ENCODE measurements at places on chromosomes 2 and 18.

GRCh38 chr2:143183804-143184463 is 54.7 kb downstream of the ARHGAP15 start:
- no peak for DNase-seq

DNA sequence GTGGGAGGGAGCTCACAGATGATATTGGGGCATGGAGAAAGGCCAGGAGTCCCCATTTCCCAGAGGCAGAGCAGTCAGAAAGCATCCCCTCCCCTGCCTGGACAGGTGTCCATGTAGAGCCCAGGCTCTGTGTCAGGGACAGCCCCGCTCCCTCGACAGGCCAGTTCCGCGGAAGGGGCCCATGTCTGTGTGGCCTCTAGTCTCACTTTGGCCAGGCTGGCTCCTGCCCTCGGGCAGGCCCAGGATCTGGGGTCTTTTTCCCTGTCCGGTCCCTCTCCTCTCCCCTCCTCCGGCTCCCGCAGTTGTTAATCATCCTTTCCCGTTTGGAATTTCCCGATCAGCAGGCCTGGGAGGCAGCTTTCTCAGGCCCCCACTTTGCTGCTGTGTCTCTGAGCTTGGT is 20.4 kb upstream of the PDIA6 start:
- DNase-seq, result no peak

DNA sequence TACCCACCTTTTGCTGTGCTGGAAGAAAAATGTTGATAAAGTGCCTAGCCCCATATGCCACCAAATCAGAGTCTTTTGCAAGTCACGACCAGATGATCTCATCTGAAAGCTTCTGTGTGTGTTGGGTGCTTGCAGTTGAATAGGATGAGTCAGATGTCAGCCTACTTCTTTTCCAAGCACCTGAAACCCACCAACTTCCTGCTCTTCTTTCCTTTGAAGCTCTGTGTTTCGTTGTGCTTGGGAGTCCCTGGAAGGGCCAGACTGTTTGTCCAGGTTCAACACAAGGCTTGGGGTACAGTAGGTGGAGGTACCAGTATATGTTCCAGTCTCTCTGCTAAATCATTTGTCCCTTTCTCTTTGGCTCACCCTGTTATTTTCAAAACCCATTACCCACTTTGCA is 36.8 kb upstream of the LCLAT1 start:
- DNase-seq, result no peak

- no peak for DNase-seq
Measured at GRCh38 chr2:238821391-238821790, 26.5 kb upstream of the TWIST2 start.

GRCh38 chr2:222360997-222361396 is 62.2 kb upstream of the PAX3 start:
- DNase-seq, result no peak

GRCh38 chr2:162821176-162821575 is 17.4 kb downstream of the KCNH7 start:
- no peak for DNase-seq

DNA sequence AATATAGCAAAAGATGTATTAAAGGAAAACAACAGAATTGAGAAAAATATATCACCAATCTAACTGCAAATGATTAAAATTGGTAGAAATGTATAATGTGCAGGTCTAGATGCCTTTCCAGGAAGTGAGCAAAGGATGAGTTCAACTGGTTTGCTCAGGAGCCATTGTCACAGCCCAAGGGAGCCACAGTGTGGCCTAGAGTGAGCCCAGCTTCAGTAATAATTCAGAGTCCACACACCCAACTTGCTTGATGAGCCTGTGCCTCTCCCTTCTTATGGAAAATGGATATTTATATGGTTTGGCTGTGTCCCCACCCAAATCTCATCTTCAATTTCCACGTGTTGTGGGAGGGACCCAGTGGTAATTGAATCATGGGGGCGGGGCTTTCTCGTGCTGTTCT is 92.2 kb upstream of the ASAP2 start:
- no peak for DNase-seq

GRCh38 chr2:20349513-20349921 is 1.1 kb downstream of the PUM2 start:
- no peak for DNase-seq

GRCh38 chr2:1766425-1766824 is 22.1 kb upstream of the PXDN start:
- DNase-seq, result no peak

DNA sequence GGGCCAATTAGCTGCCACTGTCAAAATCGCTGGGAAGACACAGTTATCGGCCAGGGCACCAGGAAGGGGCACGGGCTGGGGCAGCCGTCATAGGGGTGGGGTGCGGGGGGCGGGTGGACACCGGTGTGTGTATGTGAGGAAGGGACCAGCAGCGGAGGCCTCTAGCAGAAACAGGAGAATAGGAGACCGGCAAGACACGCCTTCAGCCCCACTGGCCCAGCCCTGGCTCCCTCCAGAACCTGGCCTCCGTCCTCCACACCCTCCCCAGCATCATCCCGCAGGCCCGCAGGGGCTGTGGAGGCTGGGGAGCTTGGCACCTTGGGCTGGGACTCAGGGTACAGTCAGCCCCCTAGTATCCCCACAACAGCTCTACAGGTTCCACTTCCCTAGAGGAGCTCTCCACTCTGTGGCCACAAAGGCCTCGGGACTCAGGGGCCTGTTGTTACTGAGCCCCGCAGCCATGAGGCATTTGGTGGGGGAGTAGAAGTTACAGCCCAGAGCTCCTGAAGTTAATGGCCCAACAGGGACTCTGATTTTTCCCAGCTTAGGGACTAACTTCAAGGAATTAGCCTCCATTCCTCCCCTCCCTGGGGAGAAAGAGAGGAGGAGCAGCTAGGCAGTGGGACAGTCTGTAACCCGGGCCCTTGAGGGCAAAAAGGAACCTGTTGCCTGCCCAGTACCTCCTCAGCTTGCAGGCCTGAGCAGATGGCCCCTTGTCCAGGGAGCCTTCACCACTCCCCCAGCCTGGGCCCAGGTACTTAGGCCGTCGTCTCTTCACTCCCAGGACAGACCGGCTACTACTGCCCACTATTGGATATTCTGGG is 19.9 kb downstream of the SH2D6 start:
- no peak for DNase-seq

DNA sequence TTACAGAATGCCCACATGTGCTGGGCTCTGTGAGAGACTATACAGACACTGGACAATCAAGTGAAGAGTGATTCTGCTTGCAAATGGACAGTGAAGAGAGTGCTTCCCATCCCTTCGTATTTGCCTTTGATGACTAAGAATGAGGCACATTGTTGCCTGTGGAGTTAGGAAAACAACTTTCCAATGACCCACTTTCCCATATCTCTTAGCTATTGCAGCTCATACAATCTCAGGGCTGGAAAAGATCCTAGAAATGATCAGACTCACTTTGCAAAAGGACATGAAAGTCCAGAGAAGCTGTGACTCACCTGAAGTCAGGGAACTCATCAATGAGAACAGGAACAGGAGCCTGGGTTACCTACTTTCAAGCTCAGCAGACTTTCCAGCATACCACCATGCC is 440.5 kb upstream of the TCF4 start:
- no peak for DNase-seq

DNA sequence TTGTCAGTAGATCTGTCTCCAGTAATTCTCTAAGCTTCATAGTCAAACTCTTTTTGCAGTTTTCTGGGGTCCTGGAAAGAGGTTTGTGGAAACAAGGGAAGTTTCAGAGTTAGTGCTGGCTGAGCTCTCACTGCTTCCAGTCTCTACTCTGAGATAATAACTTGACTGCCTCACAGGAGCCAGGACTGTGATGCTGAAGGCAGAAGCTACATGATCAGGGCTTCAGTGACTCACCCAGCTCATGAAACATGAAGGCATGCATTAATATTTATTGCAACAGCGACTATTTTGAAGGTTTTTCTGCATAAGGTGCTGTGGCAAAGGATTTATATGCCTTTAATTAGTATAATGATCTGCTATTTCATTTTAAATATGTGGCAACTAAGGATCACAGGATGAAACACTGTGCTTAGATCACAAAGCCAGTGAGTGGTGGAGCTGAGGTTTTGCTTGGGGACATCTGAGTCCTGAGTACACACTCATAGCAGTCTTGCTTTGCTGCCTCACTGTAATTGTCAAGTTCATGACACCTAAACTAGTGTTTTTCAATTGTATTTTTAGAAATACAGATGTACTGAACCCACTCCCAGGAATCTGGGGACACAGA is 448.4 kb upstream of the GCFC2 start:
- no peak for DNase-seq

- no peak for DNase-seq
Measured at GRCh38 chr2:206700156-206700555, 18.0 kb downstream of the DYTN start.

DNA sequence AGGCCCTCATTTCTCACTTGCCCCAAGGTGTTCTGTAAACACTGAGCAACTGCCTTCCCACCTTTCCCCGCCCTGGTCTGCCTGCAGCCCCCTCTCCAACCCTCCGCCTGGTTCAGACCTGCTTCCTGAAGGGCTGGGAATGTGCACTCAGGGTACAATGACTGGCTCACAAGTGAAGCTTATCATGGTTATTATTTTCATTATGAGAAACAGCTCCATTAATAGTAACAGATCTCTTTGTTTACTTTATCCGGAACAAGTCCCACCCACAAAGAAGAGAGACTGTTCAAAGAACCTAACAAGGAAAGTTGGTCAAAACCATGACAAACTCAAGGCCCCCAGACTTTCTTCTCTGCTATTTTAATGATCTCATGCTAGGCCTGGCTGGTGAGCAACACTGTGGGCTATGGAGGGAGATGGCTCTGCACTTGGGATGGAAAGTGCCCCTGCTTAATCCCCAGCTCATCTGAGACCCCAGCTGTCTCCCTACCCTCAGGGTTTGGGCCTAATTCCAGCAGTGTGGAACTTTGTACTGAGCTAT is 36.7 kb downstream of the ARHGAP25 start:
- DNase-seq, result no peak

- DNase-seq, result no peak
Measured at GRCh38 chr18:11293794-11294193, 144.4 kb upstream of the PIEZO2 start.

DNA sequence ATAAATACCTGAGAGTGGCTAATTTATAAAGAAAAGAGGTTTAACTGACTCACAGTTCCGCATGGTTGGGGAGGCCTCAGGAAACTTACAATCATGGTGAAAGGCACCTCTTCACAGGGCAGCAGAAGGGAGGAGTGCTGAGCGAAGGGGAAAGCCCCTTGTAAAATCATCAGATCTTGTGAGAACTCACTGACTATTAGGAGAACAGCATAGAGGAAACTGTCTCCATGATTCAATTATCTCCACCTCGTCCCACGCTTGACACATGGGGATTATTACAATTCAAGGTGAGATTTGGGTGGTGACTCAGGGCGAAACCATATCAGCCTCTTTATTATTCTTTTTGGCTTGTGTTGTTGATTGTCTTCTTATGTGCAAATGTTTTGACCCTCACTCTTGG is 76.2 kb downstream of the WDR7 start:
- DNase-seq, result peak; percentile 9

- no peak for DNase-seq
Measured at GRCh38 chr2:117960231-117960630, 53.6 kb downstream of the CCDC93 start.

GRCh38 chr2:12675352-12675795 is 41.4 kb upstream of the TRIB2 start:
- DNase-seq, result no peak

- no peak for DNase-seq
Measured at GRCh38 chr2:239438368-239438767, 37.5 kb upstream of the HDAC4 start.

DNA sequence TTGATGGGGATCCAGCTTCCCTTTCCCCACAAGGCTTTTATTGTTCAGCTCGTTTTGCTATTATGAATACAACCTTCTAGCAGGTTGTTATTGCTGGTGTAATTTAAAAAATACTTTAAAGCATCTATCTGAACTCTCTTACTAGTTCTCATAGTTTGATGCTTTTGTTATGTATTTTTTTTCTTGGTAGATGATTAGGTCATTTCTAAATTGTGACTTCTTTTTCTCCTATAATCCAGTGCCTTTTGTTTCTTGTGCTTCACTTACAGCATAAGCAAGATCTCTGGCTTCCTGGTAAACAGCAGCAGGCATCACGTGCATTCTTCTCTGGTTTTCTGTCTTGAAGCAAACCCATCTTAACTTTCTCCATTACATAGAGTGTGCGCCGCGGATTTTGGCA is 96.1 kb downstream of the FAM168B start:
- no peak for DNase-seq

GRCh38 chr18:63263444-63263843 is 56.1 kb downstream of the BCL2 start:
- no peak for DNase-seq

DNA sequence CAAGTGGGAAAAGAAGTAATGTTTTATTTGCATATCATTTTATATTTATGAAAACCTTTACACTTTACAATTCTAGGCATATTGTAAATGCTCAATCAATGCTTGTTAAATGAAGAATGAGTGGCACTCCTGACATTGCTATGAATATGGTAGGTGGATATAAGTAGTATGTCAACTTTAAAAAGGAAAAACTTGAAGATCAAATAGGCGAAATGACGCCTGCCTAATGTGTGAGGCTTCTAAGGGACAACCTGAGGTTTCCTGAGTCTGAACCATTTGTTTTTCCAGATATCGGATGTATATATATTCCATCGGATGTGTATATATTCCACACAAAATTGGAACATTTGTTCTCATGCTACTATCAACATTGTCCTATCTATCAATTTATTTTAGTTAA is 1.4 kb downstream of the STAT4 start:
- no peak for DNase-seq

- no peak for DNase-seq
Measured at GRCh38 chr2:223576873-223577272, 25.3 kb downstream of the SCG2 start.

DNA sequence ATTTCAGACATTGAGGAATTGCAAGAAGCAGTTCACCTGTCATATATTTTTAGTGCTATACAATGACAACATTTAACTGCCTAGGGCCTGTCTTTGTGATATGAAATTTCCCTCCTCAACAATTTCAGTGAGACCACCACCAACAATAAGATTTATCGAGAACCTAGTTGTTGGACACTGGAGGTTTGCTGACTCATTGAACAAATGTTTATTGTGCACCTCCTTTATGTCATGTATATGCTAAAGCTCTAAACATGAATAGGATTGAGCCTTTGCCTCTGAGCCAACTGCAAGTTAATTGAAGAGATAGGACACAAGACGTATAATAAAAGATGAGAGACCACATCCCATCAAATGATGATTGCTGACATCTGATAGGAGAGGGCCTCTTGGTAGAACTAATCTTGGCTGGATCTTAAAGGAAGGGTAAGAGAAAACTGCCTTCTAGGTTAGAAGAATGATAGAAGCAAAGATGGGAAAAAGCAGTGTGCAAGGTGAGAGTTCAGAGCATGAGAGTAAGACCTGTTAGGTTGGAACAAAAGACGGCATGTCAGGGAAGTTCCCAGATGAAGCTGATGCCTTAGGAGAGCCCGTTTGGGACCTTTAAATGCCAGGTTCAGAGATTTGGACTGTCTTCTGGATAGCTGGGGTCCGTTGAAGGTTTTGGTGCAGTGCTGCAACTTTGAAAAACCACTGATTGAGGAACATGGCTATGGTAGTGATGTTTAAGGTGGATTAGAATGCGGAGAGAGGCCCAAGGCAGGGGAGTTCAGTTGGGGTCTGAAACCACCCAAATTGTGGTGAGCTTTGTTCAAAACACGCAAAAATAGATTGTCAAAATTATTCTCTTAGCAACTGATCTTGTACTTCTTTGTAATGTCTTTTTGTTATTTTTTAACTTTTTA is 133.0 kb upstream of the EML6 start:
- DNase-seq, result no peak

GRCh38 chr2:1569879-1570450 is 156.7 kb downstream of the TPO start:
- DNase-seq, result no peak

All from stimulated activated CD4-positive, alpha-beta T cell treated with anti-CD3 and anti-CD28 coated beads, Interleukin-4, amount 100 ng/mL, for 48 hours (primary cell).